ENCODE measurements at places on chromosomes 3 and 15.

DNA sequence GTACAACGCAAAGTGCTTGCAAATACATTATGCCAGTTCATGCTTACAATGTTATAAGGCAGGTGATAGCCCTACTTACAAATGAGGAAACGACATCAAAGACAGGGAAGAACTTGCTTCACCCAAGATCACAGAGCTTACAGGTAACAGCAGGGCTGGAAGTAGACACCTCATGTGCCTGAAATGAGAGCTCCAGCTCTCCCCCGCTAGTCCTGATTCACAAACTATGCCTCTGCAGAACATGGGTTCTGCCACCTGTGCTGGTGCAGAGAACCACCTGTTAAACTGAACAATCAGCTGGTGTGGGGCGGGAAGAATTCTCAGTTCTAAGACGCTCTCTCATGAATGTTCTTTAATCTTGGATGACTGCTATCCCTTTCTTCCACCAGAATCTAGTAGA, 7.4 kb downstream of the RBSN start:
- DNase-seq, result no peak

GRCh38 chr3:141386126-141386488, 17.8 kb downstream of the ZBTB38 start:
- no peak for DNase-seq

GRCh38 chr15:68126396-68126795, 72.3 kb downstream of the PIAS1 start:
- DNase-seq, result no peak

DNA sequence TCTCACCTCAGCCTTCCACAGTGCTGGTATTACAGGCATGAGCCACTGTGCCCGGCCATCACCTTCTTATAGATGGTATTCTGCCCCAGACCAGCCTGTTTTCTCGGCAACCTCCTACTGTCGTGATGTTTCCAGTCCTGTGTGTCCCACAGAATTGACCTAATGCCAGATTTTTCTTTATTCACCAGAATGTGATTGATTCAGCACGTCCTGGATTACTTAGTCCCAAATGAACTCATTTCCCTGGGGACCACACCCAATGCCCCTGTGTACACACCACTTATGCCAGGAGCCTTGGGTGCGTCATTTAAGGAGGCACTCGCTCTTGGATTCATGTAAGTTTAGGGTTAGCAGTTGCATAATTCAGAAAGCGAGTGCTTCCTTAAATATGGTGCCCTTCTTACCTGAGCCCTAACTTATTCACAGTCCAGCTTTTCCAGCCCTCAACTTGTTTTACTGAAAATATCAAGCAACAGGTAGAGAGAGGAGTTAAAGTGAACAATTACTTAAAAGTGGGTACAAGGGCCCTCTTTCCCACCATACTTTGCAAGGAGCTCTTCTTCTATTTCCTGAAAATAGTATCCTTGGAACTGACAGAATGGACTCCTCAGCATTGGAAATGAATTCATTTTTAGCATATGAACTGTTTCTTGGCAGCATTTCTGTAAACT, 64.6 kb upstream of the UBE2E1 start:
- DNase-seq, result no peak

- DNase-seq, result no peak
Observed at GRCh38 chr3:5504135-5504534, 316.6 kb downstream of the EDEM1 start.

GRCh38 chr3:47291158-47291753, 8.5 kb downstream of the KLHL18 start:
- no peak for DNase-seq

DNA sequence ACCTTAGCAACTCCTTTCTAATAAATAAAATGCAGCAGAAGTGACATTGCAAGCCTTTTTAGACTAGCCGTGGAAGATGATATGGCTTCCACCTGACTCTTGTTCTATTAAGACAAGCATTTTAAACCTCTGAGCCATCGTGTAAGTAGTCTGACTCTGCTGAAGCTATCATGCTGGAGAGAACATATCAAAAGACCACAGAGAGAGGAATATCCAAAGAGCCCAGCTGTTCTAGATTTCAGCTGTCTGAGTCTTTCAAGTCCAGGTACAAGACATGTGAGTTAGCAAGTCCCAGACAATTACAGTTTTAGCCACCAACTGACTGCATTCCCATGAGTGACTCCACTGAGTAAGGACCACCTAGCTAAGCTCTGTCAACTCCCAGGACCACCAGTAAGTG, 517.0 kb upstream of the NAALADL2 start:
- no peak for DNase-seq

DNA sequence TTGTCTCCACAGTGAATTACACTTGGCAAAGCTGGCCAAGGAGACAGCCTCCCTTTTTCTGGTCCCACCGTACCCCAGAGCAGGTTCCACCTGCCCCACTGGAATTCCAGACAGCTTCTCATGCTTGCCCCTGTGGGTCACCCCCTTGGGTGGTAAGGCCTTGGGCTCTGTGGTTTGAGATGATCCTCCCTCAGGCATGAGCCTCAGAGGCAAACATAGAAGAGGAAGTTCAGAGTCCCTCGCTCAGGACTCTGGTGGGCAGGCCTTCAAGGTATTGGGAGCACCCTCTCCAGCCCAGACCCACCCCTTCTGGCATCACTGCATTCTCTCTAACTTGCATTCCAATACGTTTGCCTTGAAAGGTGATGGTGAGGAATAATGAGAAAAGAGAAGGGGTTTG, 17.6 kb upstream of the UBA7 start:
- DNase-seq, result no peak

DNA sequence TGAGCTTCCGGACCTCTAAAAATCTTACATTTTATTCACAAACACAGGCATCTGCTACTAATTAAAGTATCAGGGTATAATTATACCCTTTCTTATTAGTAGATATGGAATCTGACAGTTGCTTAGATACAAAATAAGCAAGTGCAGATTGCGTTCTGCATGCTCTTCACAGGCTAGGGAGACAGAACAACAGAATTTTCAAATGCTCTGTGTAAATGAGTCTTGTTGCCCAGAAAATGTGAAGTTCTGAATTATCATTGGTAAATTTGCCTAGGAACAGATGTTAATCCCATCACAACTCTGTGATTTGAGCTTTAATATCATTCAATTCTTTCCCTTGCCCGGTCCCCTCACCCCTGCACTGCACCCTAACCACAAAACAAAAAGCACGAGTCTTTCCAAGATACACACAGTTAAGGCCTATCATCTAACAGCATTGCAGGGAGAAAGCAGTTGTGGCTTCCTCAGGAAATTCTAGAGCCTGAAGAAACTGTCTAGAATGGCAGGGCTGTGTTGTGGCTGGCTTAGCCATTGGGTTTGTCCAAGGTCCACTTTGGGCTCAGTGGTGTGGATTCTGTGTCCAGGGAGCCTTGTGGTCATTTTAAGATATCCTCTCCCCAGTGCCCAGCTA, 119.8 kb downstream of the PDCD6IP start:
- DNase-seq, result no peak

DNA sequence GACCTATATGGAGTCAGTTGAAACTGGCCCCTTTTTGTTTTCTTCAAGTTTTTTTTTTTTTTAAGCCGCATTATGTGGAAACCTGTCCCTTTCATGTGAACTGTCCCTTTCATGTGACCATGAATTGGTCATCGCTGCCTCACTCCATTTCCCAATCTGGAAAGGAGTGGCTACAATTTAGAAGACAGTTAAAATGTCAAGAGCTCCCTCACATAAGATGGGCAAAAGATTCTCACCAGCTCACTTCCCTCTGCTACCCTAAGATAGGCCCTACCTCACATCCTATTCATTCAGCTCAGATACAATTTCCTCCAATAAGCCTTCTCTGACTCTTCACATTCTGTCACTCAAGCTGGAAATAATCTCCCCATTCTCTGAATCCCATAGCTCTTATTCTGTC, 111.3 kb upstream of the BCL6 start:
- DNase-seq, result no peak

DNA sequence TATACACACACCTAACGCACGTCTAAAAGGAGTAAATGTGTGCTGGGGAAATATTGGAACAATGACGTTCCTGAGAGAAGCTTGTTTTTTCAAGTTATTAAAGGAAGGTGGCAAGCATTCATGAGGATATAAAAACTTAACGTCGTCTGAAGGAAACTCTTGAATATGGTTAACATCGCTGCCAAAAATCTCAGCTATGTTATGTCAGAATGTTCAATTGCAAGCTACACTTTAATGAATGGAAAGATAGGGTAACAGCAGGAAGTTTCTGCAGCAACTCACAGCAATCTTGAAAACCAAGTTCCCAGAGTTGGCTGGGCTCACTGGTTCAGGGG, 54.3 kb upstream of the MEF2A start:
- no peak for DNase-seq

GRCh38 chr3:100389025-100389424, 11.9 kb downstream of the TOMM70 start:
- no peak for DNase-seq

DNA sequence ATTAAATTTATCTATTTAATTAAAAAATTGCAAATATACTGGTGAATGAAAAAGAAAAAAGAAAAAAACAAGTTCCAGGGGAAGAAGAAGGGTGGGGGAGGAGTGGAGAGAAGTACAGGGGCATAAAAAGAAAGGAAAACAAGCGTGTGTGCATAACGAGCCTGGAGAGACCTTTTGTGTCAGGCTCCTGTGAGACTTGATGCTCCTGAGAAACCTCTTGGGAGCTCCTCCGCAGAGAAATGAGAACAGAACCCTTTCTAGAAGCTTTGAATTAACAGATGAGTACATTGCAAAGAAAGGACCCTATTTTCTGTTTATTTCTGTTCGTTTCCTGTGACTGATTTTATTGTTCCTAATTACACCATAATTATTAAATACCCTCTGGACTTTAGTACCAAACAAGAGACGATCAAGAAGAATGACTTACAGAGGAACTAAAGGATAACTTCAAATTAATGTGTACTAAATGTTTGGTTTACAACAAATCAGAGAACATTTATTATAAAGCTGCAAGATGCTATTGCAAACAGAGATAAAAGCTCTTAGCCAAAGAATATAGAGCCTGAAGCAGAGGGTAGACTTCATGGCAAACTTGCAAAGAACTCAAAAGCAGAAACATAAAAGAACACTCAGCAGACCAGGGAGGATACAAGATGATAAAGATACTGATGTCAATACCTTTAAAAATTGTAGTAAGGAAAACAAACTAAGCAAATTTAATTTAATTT, 74.7 kb downstream of the DPPA2 start:
- no peak for DNase-seq

DNA sequence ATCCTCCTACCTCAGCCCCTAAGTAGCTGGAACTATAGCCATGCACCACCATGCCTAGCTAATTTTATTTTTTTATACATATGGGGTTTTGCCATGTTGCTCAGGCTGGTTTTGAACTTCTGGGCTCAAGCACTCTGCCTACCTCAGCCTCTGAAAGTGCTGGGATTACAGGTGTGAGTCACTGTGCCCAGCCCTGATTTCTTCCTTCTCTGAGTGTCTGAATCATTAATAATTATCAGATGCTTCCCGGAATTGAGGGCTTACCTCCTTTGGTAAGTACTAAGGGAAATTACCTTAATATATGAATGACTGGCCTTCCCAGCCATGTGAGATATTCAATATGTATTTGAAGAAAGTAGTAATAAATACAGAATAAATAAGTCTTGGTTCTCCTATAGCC, 7.2 kb downstream of the CLPX start:
- no peak for DNase-seq

DNA sequence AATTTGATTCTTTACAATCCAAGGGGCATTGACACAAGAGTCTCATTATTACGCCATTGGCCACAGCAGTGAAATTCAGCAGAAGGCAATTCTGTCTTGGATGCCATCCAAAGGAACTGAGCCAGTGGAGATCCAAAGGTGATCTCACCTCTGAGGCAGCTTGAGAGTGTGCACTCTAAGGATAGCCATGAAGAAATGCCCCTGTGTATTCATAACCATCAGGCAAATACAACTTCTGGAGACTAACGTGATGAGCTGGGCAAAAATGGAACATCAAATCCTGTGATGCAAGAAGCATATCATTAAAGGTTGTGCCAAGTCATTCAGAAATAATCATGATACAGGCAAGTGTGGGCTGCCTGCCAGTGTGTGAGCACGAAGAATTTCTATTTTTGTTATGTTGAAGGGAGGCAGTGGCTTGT, 41.4 kb downstream of the ROBO2 start:
- DNase-seq, result no peak

DNA sequence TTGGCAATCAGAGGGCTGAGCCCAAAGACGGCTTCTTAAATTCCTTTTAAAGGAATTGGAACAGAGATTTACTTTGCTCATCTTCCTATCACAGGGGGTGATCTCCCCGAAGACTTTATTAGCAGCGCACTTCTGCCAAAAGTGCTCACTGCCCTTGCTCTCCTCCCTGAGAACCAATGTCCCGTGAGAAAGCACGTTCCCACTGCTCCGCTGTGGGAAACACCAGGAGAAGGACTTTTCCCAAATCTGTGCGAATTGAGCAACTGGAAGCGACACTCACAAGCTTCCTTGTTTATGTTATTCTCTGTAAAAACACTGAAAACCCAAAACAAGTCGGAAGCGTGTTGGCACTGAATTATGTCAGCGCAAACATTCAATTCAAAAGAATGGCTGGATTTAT, 670.8 kb upstream of the NR2F2 start:
- DNase-seq, result no peak

- no peak for DNase-seq
Observed at GRCh38 chr3:144499001-144499930, 527.6 kb downstream of the DIPK2A start.

DNA sequence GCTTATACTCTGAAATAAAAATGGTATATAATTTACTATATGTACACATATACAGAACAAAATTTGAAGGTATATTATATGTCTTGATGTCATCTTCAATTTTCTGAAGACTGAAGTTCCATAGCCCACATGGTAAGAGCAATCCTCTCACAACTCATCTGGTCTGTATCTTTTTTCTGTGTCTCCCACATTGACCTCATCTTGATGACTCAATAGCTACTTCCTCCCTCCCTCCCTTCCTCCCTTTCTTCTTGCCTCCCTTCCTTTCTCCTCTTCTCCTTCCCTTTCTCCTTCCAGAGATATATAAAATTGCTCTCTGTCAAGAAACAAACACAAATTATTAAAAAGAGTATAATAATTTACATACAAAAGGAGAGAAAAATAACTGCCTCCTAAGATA, 268.5 kb downstream of the SQOR start:
- no peak for DNase-seq

- no peak for DNase-seq
Observed at GRCh38 chr3:107938143-107938542, 152.7 kb downstream of the CD47 start.

GRCh38 chr3:18127174-18127858, 297.8 kb downstream of the SATB1 start:
- no peak for DNase-seq

GRCh38 chr3:120615847-120616609, 19.9 kb downstream of the NDUFB4 start:
- DNase-seq, result no peak

DNA sequence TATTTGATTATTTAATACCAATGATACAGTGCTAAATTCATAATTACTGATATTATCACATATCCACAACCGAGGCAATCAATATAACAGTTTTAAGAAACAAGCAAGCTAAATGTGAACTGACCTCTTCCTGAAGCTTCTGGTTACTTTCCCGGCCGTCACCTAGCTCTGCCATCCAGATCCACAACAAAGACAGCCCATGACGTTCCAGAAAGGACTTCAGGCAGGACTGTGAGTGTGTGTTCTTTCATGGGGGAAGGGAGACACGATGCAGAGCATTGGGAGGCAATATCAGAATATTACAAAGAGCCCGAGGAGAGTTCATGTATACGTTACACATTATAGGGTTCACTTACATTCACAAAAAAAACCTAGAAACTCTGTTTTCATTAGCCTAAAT, 77.8 kb downstream of the SETD2 start:
- no peak for DNase-seq

GRCh38 chr3:54251705-54252104, 129.4 kb downstream of the CACNA2D3 start:
- DNase-seq, result no peak

GRCh38 chr3:179149951-179150350, 1.8 kb downstream of the PIK3CA start:
- no peak for DNase-seq
